Activated CD4-positive, alpha-beta T cell treated with anti-CD3 and anti-CD28 coated beads, Interleukin-2, amount 50 U/mL, for 24 hours (primary cell): ENCODE measurements at places on chromosomes 7 and 10.

DNA sequence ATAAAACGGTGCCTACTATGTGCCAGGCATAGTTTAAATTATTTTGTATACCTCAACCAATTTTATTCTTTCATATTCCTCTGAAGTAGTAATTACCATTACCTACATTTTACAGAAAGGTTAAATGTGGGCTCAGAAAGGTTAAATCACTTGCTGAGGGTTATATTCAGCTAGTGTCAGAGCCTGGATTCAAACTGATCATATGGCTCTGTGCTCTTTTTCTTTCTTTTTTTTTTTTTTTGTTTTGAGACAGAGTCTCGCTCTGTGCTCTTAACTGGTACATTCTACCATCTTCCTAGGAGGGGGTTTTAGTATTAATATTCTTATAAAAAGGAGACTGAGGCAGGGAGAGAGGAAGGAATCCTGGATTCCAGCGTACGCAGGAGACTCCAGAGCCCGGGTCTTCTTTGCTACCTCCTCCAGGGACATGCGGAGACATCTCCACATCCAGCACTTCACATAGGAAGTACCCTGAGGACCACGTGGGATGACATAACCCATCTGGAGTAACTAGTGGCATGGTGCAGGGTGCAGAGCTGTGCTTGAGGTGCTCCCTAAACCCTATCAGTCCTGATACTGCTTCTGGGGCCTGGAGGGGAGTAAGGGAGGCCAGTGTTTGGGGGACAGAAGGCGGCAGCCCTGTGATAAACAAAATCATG is 29.6 kb upstream of the ATXN7L1 start:
- no peak for DNase-seq

- DNase-seq: no peak
Measured at GRCh38 chr10:78381107-78381506, 347.4 kb downstream of the RPS24 start.

DNA sequence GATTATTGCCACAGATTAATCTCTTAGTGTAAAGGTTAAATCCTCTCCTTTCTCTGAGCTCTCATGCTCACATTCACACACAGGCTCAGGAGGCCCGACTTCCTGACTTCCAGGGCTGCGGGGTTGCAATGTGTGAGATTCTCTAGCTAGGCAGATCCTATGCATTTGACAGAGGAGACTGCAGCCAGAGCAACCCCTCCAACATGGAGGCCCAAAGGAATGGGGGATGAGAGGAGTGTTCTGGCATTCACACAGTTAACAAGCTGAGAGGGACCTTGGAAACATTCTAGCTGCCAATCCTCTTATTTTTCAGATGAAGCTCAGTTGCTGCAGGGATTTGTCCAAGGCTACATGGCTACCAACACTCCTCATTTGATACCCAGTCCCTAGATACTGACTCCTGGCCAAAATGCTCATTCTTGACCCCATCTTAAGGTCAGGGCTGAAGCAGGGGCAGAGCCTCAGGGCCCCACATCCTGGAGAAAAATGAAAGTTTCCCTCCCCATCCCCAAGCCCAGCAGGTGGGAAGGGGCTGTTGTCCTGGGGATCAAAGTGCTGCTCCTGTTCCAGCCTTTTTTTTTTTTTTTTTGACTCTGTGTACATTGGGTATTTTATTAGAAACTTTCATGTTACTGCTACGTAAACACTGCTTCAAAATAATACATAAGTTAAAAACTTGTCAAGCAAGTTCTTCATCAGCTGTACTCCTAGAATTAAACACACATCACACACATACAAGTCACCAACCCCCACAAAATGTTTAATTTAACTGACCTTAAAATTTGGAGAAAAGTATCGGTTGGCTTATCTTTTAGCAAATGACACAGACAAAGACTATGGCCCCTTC is 325.6 kb downstream of the PLXNA4 start:
- DNase-seq: no peak

GRCh38 chr7:63080406-63080805 is 918.2 kb upstream of the ZNF722 start:
- DNase-seq: no peak

DNA sequence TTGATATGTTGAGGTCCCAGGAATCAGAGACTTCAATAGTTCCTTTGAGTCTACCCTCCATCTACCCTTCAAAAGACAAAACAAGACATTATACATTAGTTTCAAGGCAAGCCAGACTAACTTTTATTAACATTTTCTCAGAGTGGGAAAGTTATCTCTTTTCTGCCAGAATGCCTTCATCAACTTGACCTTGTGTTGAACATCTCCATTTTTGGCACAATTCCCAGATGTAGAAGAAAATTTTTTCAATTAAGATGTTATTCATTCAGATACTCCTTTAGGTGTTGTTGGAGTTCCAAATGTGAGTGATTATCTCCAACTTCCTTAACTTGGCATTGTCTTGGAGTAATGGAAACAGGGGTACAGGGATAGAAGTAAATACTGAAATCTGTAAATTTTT is 59.1 kb downstream of the NRF1 start:
- no peak for DNase-seq

DNA sequence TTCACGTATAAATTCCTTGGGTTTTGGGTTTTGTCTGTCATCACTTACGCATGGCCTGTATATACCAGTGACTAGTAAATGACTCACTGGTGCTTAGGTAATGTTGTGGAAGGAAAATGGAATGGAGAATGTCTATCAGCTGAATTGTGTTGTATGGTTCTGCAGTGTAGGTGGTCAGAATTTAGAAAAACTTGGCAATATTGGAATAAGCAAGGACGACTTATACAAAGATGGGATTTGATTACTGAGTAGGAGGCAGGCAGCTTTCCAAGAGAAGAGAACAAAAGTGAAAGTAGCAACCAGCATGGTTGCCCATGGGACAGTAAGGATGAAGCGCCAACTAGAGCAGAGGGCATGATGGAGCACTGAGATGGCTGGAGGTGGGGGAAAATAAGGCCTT is 168.6 kb upstream of the CSTF2T start:
- DNase-seq: no peak
